ENCODE measurements at places on chromosomes 4 and X.
A peak's percentile ranks its signal among the peaks of the same experiment; 100 is the strongest.

GRCh38 chrX:128518508-128518907, 466.3 kb upstream of the ACTRT1 start:
- no peak for DNase-seq
- no peaks in the 10 kb centered on the region for H3K4me1 ChIP-seq
- no peaks in the 10 kb centered on the region for H3K36me3 ChIP-seq
- no peak overlapping the region for H3K4me3 ChIP-seq

DNA sequence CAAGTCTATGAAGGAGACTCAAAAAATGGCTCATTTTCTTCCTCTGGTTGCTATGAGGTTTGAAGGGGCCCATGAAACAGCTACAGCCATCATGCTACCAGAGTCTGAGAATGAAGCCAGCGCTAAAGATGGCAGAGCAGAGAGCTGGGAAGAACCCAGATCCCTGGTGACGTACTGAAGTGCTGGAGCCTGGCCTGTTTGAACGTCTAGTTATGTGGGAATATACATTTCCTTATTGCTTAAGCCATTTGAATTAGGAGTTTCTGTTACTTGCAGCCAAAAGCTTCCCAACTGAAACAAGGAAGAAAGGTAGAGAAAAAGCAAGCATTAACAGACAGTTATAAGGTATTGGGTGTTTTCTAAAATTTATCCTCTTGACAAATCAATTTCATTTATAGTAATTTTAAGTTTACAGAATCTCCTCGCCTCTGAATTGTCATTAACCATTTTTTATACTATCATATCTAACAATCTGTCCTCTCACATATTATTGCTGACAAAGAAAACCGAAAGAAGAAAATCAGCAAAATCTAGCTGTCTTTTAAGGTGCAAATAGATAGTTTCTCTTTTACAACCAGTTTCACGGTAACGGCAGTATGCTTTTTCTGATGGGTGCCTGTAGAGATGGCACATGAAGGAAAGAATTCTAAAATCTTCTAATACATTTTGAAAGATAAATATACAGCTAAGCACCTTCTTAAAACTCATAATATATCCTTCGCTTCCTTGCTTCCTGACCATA, 8.9 kb upstream of the COQ2 start:
- DNase-seq, result no peak
- peaks cover 10% of the 10 kb centered on the region for H3K27me3 ChIP-seq
- peak overlapping the region; percentile 40 for H3K4me3 ChIP-seq
- H3K36me3 ChIP-seq, result no peaks in the 10 kb centered on the region
- H3K4me1 ChIP-seq, result peaks cover 9% of the 10 kb centered on the region

GRCh38 chr4:48133669-48134068, 381 bp downstream of the TXK start:
- no peak for DNase-seq
- H3K27me3 ChIP-seq, result peaks cover 8% of the 10 kb centered on the region
- no peak overlapping the region for H3K27ac ChIP-seq
- peaks cover 11% of the 10 kb centered on the region for H3K4me1 ChIP-seq
- H3K4me3 ChIP-seq, result no peak overlapping the region

GRCh38 chr4:98945297-98945850, 16.4 kb upstream of the EIF4E start:
- 0 out of 2 replicates have a peak, but pooled peaks cover 6% of the 10 kb centered on the region for H3K36me3 ChIP-seq
- peak; percentile 18 for DNase-seq
- peaks cover 17% of the 10 kb centered on the region for H3K4me1 ChIP-seq
- H3K27ac ChIP-seq, result no peak overlapping the region

- no peaks in the 10 kb centered on the region for H3K4me1 ChIP-seq
- no peak overlapping the region for H3K27ac ChIP-seq
- no peak overlapping the region for H3K4me3 ChIP-seq
- no peaks in the 10 kb centered on the region for H3K36me3 ChIP-seq
- no peaks in the 10 kb centered on the region for H3K27me3 ChIP-seq
These were observed 58.6 kb upstream of the TLL1 start for GRCh38 chr4:165814256-165815020.

GRCh38 chr4:99437723-99438404, 2.7 kb upstream of the ADH7 start:
- no peaks in the 10 kb centered on the region for H3K4me1 ChIP-seq
- no peaks in the 10 kb centered on the region for H3K36me3 ChIP-seq
- H3K27ac ChIP-seq, result no peak overlapping the region
- H3K27me3 ChIP-seq, result peaks cover 3% of the 10 kb centered on the region

DNA sequence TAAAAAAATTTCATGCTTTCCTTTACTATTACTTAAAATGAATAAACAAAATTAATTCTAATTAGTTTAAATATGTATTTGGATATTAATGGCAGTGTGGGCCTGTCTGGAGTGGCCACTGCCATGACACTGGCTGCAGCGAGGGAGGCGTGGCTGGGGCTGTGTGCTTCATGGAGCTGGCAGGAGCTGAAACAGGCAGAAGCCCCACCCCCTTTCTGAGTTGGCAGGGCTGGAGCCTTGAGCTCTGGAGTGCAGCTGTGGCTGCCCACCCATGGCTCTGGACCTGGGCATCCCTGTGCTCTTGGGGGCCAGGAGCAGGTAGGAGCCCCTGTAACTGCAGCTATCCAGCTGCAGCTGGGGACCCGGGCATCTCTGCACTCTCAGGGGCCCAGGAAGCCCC, 8.2 kb upstream of the HSD17B11 start:
- H3K36me3 ChIP-seq, result peaks cover 5% of the 10 kb centered on the region
- no peak for DNase-seq
- no peak overlapping the region for H3K4me3 ChIP-seq
- H3K27ac ChIP-seq, result no peak overlapping the region
- H3K27me3 ChIP-seq, result no peaks in the 10 kb centered on the region

GRCh38 chr4:102694791-102695190, 66.0 kb downstream of the MANBA start:
- H3K27me3 ChIP-seq, result 0 out of 2 replicates have a peak, but pooled peaks cover 1% of the 10 kb centered on the region
- peaks cover 37% of the 10 kb centered on the region for H3K36me3 ChIP-seq
- no peak for DNase-seq
- peak overlapping the region; percentile 24 for H3K27ac ChIP-seq

DNA sequence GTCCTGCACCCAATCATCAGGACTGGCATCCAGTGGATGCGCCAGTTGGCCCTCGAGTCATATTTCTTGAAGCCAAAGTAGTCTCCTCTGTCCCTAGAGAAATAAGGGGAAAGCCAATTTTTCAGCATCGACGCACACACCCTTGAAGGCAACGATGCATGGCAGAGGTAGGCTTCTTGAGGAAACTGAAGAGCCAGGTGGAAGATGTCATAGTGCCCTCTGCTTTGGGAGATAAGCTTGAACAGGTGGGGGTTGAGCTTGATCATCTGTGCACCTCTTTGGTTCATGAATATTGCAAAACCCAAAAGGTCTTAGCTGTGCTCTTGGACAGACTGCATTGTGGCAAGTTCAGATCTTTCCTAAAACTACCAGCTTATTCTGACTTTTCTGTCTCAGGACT, 34.6 kb upstream of the WDR1 start:
- no peak overlapping the region for H3K4me3 ChIP-seq
- no peaks in the 10 kb centered on the region for H3K36me3 ChIP-seq
- peaks cover 60% of the 10 kb centered on the region for H3K27me3 ChIP-seq
- H3K27ac ChIP-seq, result no peak overlapping the region
- no peaks in the 10 kb centered on the region for H3K4me1 ChIP-seq
- DNase-seq, result no peak

GRCh38 chr4:146095860-146096259, 79.7 kb upstream of the LSM6 start:
- H3K4me1 ChIP-seq, result no peaks in the 10 kb centered on the region
- H3K4me3 ChIP-seq, result no peak overlapping the region
- no peak overlapping the region for H3K27ac ChIP-seq
- H3K36me3 ChIP-seq, result no peaks in the 10 kb centered on the region
- H3K27me3 ChIP-seq, result no peaks in the 10 kb centered on the region

DNA sequence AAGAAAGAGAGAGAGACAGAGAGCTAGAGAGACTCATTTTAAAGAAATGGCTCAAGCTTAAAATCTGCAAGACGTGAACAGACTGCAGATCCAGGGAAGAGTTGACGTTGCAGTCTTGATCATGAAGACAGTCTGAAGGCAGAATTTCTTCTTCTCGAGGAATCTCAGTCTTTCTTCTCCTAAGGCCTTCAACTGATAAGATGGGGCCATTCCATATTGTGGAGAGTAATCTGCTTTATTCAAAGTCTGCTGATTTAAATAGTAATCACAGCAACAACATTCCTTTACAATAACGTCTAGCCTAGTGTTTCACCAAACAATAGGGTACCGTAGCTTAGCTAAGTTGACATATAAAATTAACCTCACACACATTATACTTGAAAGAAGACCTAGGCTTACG, 208.4 kb upstream of the ADAMTS3 start:
- 0 out of 2 replicates have a peak, but pooled peaks cover 7% of the 10 kb centered on the region for H3K4me1 ChIP-seq
- H3K4me3 ChIP-seq, result no peak overlapping the region
- H3K36me3 ChIP-seq, result no peaks in the 10 kb centered on the region
- no peak overlapping the region for H3K27ac ChIP-seq
- no peak for DNase-seq
- H3K27me3 ChIP-seq, result peaks cover 8% of the 10 kb centered on the region

- H3K4me1 ChIP-seq, result peaks cover 15% of the 10 kb centered on the region
- no peak for DNase-seq
- no peak overlapping the region for H3K27ac ChIP-seq
These were observed 69.5 kb upstream of the BRWD3 start for GRCh38 chrX:80879143-80879542.

DNA sequence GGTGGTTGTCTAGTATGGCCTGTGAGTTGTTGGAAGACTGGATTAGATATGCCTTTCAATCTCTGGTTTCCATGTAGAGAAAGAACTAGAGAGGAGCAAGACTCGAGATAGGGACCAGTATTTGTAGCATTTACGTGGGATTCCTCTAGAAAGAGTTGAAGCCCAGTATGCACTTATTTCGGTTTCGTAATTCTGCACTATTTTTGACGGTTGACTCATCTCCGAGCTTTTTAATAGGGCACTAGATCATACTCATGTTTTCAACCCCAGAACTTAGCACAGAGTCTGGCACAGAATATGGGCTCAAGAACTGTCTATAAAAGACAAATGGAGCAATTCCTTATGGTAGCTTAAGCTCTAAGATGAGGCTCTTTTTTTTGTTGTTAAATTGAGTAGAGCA, 15.7 kb downstream of the HELT start:
- H3K4me3 ChIP-seq, result no peak overlapping the region
- H3K36me3 ChIP-seq, result no peaks in the 10 kb centered on the region
- DNase-seq, result no peak

GRCh38 chrX:41180194-41180908, 95.1 kb downstream of the USP9X start:
- no peak overlapping the region for H3K4me3 ChIP-seq
- no peak overlapping the region for H3K27ac ChIP-seq
- H3K4me1 ChIP-seq, result no peaks in the 10 kb centered on the region
- peak; percentile 43 for DNase-seq

GRCh38 chr4:153705743-153706468, 21.8 kb downstream of the TLR2 start:
- no peak overlapping the region for H3K4me3 ChIP-seq
- no peak for DNase-seq
- no peak overlapping the region for H3K27ac ChIP-seq

- H3K4me3 ChIP-seq, result no peak overlapping the region
- H3K36me3 ChIP-seq, result no peaks in the 10 kb centered on the region
- no peak for DNase-seq
These were observed 102.6 kb downstream of the AMELX start for GRCh38 chrX:11395859-11396258.

DNA sequence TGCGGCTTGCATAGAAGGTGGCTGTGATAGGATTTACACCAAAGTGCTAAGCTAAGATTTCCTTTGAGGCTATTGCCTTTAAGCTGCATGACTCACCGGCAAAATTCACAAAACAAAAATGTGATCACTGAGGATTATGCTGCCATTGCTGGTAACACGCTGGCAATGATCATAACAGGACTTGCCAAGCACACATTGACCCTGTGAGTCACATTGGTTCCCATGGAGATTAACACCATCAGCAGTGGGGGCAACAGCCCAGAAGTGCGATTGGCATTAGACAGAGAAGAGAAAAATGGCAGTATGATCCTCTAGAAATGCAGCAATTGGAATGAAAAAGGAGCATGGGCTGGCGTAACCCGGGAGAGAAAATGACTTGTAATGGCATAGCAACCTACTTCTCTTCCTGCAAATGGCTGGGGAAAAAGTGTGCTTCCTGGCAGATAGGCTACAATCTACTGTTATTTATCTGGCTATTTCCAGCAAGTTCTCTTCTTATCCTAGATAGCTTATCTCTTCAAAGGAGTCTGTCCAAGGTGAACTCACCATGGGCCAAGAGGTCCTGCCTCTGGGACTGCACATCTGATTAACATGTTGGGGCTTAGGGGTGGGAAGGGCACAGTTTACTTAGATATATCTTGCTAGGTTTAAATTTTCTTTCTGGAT, 314.2 kb upstream of the IGFBP7 start:
- H3K4me1 ChIP-seq, result peaks cover 24% of the 10 kb centered on the region
- no peak overlapping the region for H3K4me3 ChIP-seq
- H3K36me3 ChIP-seq, result no peaks in the 10 kb centered on the region
- no peaks in the 10 kb centered on the region for H3K27me3 ChIP-seq

DNA sequence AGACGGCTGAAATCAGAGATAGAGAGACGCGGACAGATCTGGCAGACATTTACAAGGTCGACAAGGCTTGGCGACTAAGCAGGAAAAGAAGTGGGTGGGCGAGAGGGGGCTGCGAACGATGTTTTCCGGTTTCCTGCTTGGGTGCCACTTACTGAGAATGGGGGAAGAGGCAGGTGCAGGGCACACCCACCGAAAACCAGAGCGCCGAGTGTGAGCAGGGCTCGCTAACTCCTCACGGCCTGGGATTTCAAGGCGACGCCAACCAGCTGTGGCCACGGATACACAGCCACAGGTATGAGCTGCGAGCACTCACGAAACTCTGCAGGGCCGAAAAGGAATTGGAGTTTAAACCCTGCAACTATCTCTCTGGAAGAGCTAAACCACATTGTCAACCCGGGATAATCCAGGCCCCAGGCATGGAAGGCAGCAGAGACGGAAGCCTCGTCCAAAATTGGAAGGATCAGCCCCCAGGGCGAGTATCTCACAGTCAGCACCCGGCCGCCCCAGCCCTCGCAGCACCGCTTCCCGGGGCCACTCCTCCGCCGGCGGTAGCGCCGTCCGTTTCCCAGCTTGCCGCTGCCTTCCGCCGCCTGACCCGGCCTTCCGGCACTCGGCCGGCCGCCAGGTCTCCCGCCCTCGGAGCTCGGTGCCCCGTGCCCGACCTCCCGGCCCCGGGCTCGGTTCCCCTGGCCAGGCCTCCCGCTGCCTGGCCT, 778 bp downstream of the CASP3 start:
- peaks cover 17% of the 10 kb centered on the region for H3K36me3 ChIP-seq
- H3K4me1 ChIP-seq, result peaks cover 74% of the 10 kb centered on the region
- peak; percentile 48 for DNase-seq
- H3K4me3 ChIP-seq, result peak overlapping the region; percentile 94
- H3K27me3 ChIP-seq, result peaks cover 2% of the 10 kb centered on the region

DNA sequence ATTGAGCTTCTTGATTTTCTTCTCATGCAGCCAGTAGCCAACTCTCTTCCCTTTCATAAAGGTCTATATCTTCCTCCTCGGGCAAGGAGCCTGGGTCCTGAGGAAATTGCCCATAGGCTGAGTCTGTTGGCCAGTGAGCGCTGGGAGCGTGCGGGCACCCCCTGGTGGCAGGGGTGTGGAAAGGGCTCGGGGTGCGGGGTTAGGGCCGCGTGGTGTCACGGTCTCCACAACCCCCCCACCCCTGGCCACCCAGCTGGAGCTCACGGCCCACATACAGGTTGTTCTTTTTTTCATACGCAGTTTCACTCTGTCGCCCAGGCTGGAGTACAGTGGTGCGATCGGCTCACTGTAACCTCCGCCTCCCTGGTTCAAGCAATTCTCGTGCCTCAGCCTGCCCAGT, 13.1 kb downstream of the RBM10 start:
- H3K27ac ChIP-seq, result no peak overlapping the region
- no peak for DNase-seq
- H3K4me1 ChIP-seq, result no peaks in the 10 kb centered on the region
- no peaks in the 10 kb centered on the region for H3K27me3 ChIP-seq
